ENCODE measurements at places on chromosomes 4 and X.
A peak's percentile ranks its signal among the peaks of the same experiment; 100 is the strongest.

GRCh38 chr4:86876894-86877685 is 15.1 kb downstream of the C4orf36 start:
- DNase-seq, result no peak

GRCh38 chrX:50458483-50458882 is 12.1 kb downstream of the DGKK start:
- no peak for DNase-seq

DNA sequence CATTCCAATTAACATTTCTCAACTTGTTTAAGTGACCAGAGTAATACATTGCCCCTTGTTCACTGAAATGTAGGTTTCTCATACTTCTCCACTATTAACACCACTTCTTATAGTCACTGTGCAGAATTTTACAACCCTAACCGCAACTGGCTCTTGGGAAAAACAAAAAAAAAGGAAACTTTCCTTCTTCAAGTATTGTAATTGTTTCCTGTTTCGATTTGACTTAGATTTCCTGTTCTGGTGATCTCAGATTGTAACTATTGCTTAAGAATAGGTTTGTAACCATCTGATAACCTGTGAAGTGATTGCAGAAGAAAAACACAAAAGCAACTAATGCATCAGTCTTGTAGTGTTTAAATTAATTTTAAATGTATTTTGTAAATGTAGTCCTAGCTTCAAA is 594.7 kb upstream of the GALNT7 start:
- no peak for DNase-seq

DNA sequence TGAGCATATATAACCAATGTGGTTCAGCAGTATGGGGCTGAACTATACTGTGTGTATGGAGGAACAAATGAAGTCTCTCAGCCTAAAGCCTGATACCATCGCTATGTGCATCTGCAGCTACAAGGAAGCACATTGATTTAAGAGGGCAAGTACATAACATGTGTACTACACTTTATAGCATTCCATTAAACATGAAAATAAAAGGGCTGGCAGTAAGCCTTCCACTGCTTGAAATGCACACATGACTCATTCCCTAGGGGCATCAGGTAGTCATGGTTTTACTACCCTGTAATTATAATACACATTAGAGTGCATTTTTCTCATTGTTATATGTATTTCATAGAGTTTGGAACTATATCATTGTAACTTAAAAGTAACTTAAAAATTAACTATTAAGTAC is 51.2 kb downstream of the SMARCA1 start:
- DNase-seq, result no peak

GRCh38 chr4:5357870-5358269 is 306.6 kb downstream of the STK32B start:
- no peak for DNase-seq

GRCh38 chr4:67483868-67484602 is 61.3 kb downstream of the CENPC start:
- no peak for DNase-seq

DNA sequence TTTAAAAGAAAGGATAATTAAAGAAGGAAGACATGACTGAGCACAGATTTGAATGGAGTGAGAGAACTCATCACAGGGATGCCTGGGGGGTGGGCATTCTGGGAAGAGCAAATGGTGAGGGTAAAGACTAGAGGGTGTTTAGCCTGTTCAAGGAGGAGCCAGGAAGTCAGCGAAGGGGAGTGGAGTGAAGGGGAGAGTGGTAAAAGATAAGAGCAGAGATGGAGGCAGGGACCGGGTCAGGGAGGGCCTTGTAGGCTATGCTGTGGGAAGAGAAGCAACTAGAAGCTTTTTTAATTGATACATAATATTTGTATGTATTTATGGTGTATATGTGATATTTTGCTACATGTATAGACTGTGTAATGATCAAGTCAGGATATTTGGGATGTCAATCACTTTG is 2.2 kb upstream of the VGLL1 start:
- DNase-seq, result no peak

DNA sequence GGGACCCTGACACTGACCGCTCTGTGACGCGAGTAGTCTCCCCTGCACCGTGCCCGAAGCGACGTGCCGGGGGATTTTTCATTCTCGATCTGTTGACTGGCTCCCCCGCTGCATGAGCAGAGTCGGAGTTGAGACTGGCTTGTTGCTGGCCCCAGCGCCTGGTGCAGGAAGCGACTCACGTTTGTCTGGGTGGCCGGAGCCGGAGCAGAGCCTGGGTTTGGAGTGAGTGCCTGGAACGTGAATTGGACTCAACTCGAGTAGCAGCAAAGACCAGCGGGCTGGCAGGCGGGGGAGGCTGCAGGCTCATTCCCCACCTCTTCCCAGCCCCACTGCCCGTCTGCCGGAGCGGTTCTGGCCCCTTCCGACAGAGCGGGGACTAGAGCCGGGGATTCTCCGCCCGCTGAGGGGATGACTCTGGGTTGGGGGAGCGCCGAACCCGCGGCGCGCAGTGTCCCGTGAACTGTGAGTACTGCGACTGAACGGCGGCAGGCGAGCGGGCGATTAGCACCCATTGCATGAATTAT is 554 bp downstream of the PCDH7 start:
- no peak for DNase-seq

DNA sequence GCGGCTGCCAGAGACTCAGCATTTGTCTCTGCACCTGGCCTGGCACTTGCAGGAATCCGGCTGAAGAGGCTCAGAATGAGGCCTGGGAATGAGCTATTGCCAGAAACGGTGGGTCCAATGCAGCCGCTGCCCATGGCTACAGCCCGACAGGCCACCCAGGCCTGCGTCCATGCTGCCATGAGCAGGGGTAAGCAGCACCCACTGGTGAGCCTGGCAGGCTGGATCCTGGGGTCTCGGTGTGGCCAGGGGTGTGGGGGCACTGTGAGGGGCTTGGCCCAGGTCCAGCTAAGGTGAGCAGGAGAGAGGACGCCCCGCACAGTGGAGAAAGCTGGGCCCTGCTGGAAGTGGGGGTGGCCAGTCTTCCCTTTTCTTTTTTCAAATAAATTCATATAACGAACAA is 60.3 kb upstream of the MXD4 start:
- no peak for DNase-seq

GRCh38 chr4:122781486-122781885 is 45.1 kb upstream of the FGF2 start:
- DNase-seq, result no peak

DNA sequence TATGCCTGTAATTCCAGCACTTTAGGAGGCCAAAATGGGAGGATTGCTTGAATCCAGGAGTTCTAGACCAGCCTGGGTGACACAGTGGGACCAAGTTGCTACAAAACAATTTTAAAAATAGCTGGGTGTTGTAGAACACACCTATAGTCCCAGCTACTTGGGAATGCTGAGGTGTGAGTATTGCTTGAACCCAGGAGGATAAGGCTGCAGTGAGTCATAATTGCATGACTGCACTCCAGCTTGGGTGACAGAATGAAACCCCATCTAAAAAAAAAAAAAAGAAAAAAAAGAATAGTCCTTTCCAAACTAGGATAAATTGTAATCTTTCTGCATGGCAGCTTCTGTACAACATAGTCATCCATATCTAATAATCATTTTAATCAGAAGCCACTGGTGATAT is 270.1 kb upstream of the INTU start:
- no peak for DNase-seq

GRCh38 chr4:149345424-149345823 is 470.2 kb downstream of the IQCM start:
- no peak for DNase-seq

- DNase-seq, result peak; percentile 8
Observed at GRCh38 chr4:40750461-40751258, 905 bp downstream of the NSUN7 start.

DNA sequence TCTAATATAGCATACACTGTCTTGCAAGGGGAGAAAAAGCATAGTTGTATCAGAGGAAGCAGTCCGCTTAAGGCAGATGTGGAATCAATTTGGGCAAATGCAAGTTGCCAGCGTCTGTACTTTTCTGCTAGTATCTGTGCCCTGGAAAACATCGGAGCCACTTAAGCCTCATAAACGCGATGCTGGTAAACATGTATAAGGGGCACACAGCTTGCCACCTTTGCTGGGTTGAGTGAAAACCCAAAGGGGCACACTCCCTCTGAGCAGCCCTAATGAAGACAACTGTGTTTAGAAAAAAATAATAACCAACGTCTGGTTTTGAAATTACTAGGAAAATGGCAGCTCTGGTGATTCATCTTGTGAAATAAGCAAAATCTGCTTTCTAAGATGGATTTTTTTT is 24.3 kb downstream of the SMIM20 start:
- no peak for DNase-seq

DNA sequence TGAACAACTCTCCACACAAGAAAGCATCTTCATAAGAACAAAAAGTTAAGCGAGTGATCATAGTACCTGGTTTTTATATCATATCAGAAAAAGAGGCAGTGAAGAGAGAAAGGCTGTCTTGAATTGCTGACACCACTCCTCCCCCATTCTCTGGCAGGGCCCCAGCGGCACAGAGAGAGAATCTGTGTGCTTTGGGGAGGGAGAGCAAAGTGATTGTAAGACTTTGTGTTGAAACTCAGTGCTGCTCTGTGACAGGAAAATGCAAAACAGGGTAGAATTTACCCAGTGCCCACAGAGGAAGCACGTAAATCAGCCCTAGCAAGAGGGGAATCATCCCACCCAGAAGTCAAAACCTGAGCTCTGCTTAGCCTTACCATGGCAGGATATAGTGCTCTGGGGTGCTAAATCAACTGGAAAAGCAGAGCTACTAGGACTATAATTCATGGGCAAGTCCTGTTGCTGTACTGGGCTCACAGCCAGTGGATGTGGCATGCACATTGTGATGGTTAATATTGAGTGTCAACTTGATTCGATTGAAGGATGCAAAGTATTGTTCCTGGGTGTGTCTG is 174.6 kb downstream of the PRR32 start:
- DNase-seq, result no peak

GRCh38 chr4:159029481-159029880 is 73.4 kb upstream of the RAPGEF2 start:
- no peak for DNase-seq

DNA sequence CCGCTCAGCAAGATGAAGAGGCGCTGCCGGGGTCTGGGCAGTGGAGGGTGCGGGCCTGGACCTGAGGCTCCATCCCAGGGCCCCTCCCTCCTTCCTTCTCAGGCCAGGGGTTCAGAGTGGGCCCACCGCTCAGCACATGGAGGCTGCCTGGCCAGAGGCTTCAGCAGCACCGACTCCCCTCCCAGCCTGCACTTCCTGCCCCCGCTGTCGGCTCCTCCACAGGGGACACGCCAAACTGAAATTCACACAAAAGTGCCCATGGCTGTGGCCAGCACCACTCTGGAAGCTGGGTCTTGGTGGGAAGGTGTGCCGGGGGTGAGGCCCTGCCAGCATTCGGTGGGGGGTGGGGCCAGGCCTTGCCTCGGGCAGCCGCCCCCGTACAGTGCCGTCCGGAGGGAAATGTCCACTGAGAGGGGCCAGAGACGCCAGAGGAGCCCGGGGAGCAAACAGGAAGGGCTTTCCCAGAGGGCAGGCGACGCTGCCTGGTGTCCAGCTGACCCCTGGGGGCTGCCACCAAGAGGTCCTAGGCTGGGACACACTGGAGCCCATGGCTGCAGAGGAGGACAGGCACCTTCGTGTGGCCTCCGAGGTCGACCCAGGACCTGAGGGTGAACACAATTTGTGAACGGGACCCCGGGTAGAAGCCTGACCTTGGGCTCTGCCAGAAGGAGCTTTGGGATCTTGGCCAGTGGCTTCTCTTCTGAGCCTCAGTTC is 84.6 kb upstream of the AFAP1 start:
- no peak for DNase-seq

- no peak for DNase-seq
Observed at GRCh38 chrX:149638860-149639259, 7.3 kb upstream of the TMEM185A start.

- DNase-seq, result no peak
Observed at GRCh38 chrX:49192722-49193328, 6.7 kb upstream of the PRICKLE3 start.

DNA sequence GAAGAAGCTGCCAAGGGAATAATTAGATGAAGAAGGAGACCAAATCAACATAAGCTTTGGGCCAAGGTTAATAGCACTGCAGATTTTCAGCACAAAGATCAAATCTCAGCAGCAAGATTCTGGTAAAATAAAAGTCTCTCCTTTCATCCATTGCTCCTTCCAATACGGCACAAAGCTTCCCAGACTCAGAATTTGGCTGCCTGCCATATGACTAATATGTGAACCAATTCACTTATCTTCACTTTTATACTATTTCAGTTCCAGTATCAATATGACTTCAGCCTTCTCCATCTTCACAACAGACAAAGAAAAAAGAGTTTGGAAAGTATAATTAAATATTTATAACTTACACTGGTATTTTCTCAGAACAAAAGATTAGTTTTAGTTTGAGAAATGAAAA is 978.3 kb upstream of the GRID2 start:
- DNase-seq, result no peak

- no peak for DNase-seq
Observed at GRCh38 chr4:19317377-19317776, 934.3 kb upstream of the SLIT2 start.

GRCh38 chrX:9271789-9272525 is 192.9 kb upstream of the TBL1X start:
- DNase-seq, result no peak

- no peak for DNase-seq
Observed at GRCh38 chrX:85836868-85837267, 210.5 kb downstream of the CHM start.

DNA sequence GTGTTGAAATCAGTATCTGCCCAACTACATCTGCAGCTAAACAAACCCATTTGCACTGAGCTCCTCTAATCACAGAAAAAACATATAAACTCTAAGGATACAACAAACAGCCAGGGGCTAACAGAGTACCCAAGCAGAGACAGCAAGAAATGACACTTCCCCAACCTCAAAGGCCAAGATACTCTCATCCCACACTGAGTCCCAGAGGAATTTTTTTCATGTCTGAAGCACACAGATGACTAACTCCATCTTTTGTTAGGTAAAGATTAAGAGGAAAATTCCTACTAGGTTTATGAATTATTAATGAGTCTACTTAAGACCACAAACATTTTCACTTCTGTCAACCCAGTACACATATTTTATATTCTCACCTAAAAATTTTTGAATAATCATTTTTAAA is 31.6 kb downstream of the SEPSECS start:
- DNase-seq, result no peak

- no peak for DNase-seq
Observed at GRCh38 chr4:109967798-109968520, 55.3 kb downstream of the EGF start.

DNA sequence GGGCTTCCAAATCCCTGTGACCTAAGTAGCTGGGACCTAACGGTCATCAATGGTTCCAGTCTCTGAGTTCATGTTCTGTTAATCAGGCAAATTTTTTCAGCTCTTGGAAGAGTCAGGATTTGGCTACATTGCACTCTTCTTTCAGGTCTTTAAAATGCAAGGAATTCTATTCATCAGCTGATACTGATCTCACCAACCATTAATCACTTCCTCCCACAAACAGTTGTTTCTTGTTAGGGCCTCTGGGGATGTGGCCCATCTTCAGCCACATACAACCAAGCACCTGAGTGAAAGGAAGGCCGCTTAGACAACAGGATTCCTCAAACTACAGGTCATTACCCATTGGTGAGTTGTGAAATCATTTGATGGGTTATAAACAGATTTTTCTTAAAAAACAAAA is 71.7 kb downstream of the FANCB start:
- DNase-seq, result no peak
